Foreskin keratinocyte (primary cell): ENCODE measurements at places on chromosomes 6 and 20. TPM values are rescaled to one million over a fixed set of nuclear protein-coding genes. Genes with fewer than 3 reads are reported as not detected.

The EPHA7 gene
- total RNA-seq, result under 0.01 TPM in 1 of 2 replicates, not detected in the other

The SLC22A16 gene
- not detected in 2 replicates for total RNA-seq

The HS3ST5 gene
- total RNA-seq, result not detected in 2 replicates

DNA sequence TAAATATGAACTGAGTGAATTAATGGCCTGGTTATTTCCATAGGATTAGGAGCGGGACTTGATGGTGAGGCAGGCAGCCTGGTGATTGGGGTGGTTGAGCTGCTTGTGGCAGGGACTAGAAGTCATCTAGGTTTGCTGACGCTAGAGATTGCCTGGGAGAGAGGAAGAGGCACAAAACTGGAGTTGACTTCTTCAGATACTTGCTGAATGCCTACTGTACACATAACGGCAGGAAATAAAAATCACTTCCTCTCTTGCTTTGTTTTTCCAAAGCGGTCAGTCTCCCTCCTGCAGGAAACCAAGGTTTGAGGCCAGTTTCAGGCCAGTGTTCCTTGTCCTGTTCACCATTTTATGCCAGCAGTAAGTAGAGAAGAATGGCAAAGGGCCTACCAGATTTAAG is 36.7 kb upstream of the MYLIP start:
- DNase-seq, result no peak

DNA sequence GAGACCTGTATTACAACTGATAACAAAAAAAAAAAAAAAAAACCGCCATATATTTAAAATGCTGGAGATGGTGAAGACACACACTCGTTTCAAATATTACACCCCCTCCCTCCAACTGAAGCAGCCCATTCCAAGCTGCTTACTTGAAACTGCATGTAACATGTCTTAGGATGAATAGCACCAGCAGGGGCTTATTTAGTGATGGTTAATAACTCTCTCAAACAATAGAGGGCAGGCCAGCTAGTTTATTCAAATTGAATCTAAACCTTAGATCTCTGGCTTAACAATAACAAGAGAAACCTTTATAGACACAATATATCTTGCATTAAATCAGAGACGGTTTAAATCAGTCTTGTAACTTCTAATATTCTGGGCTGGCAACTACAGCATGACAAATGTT is 9.3 kb upstream of the JPH2 start:
- no peak for DNase-seq

- DNase-seq, result no peak
Measured at GRCh38 chr20:53741726-53742028, 148.0 kb upstream of the ZNF217 start.

DNA sequence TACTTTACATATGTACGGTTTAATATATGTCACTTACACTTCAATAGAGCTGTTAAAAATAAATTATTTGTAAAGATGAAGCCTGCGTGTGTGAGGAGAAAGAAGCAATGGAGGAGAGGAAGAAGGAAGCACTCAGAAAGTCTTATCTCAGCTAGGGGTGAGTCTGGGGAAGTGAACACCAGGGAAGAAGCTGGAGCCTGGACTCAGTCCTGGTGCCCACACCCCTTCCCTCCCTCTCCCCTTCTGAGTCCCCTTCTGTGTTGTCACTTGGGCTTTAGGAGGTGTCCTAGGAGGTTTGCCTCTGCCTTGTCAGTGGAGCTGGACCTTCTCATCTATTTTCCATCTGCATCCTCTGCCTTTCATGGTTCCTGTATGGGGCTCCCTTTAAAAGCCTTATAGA is 1.9 kb downstream of the SIRPB2 start:
- DNase-seq, result no peak

GRCh38 chr6:35073766-35074471 is 67.2 kb downstream of the TCP11 start:
- DNase-seq, result no peak

GRCh38 chr6:24759718-24760117 is 15.0 kb upstream of the GMNN start:
- DNase-seq, result no peak
